Fibroblast of skin of left quadriceps (primary cell): ENCODE measurements at places on chromosomes 6 and 20.
A peak's percentile ranks its signal among the peaks of the same experiment; 100 is the strongest.

DNA sequence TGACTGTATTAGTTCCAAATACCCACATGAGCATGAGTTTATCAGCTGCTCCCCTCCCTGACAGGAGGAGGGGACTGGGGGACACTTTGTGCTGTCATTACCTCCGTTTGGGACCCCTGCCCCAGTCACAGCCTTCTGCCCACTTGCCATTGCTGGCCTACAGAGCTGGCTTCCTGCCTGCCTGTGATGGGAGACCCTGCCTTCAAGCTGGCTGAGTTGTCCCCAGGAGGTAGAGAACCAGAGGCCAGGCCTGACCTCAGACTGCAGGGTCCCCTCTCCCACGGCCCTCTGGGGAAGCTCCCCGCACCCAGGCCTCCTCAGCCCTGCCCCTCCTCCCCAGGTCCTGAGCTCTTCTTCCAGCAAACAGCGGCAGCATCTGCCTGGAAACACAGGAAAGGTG, 105.5 kb downstream of the JPH2 start:
- no peak for DNase-seq

DNA sequence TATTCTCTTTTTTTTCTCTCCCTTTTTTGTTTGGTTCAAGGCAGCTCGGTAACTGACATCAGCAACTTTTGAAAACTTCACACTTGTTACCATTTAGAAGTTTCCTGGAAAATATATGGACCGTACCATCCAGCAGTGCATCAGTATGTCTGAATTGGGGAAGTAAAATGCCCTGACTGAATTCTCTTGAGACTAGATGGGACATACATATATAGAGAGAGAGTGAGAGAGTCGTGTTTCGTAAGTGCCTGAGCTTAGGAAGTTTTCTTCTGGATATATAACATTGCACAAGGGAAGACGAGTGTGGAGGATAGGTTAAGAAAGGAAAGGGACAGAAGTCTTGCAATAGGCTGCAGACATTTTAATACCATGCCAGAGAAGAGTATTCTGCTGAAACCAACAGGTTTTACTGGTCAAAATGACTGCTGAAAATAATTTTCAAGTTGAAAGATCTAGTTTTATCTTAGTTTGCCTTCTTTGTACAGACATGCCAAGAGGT, 10.6 kb downstream of the HEY2 start:
- no peak for DNase-seq

- DNase-seq: no peak
Observed at GRCh38 chr6:105645958-105646357, 243.1 kb upstream of the PREP start.

DNA sequence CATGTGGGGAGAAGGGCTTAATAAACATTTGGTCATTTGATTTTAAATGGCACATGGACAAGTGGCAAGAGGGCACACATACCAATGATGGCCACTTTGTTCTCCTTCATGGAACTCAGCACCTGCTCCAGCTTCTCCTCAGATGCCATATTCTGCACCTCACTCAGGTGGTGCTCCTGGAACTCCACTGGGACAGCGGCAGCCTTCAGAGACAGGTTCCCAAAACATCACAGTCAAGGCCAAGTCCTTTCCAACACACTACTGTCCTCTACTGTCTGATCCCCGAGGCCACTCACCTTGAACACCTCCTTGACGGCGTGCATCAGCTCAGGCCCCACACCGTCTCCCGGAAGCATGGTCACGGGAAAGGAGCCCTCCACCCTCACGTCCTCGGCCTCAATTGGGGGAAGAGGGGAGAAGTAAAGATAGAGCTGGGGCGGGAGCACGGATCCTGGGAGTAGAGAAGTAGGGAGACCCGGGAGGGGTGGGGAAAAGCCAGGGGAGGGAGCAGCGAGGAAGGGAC, 591 bp downstream of the IDH3B start:
- no peak for DNase-seq

GRCh38 chr6:166460473-166461437, 78.0 kb upstream of the MPC1 start:
- no peak for DNase-seq

- no peak for DNase-seq
Observed at GRCh38 chr6:63560801-63561287, 11.4 kb upstream of the LOC128125822 start.

DNA sequence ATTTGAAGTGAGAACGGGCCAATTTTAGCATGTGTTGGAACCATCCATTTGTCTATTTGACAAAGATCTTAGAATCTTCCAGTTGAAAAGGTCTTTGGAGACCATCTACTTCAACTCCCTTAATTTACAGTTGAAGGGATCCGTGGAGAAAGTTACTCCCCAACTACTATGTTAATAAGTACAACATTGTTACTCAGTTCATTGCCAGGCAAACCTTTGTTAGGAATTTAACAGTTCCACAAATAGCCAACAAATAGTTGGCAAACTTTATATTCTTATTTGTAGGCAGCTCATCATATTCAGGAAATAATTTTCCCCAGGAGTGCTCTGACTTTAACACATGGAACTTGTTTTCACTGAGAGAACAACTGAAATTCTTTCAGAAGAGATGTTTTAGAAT, 81.0 kb upstream of the FLRT3 start:
- no peak for DNase-seq

GRCh38 chr6:17959302-17959701, 28.1 kb downstream of the KIF13A start:
- DNase-seq: no peak

DNA sequence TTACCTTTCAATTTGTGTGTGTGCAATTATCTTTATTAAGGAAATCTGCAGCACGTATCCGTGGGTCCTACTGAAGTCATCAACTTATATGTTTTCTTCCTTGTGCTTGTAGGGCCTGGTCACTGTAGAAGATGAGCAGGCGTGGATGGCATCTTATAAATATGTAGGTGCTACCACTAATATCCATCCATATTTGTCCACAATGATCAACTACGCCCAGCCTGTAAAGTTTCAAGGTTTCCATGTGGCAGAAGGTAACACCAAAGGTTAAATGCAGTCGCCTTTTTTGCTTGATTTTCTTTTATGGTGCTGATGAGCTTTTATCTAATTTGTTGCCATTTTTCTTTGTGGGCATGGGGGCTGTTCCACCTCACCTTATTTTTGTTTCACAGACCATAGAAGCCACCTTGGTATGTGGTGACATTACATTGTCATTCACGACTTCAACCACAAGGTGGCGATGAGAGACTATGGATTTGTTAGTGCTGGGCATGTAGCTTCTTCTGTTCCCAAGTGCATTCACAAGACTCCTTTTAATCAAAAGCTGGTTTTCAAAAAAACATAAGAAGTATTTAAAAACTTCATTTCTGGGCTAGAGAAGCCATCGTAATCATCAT, 106.5 kb upstream of the LAMP5 start:
- no peak for DNase-seq

GRCh38 chr20:17806739-17807441, 107.1 kb downstream of the BANF2 start:
- peak; percentile 53 for DNase-seq

GRCh38 chr20:32454164-32455145, 96.3 kb downstream of the ASXL1 start:
- DNase-seq: no peak

GRCh38 chr6:137036566-137037300, 8.0 kb downstream of the IL20RA start:
- DNase-seq: no peak

DNA sequence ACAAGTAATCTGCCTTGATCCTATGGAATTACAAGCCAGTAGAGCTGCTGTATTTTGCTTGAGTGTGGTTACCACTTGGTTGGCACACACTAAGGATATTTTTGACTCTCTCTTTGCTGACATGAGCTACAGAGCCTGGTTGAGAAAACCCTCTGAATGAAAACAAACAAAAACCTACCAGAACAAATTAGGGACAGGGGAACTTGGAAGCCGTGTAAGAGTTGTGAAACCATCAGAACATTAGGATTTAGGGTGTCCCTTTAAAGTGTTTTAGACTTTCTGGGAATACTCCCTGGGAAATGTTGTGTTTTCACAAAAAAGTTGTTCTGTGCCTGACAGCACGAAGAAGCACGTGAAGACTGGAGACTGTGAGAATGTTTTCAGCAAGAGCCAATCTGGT, 20.5 kb upstream of the PDE7B start:
- no peak for DNase-seq

- no peak for DNase-seq
Observed at GRCh38 chr6:121593011-121593641, 157.7 kb downstream of the GJA1 start.

- peak; percentile 22 for DNase-seq
Observed at GRCh38 chr20:52622081-52622480, 350.1 kb upstream of the TSHZ2 start.

- DNase-seq: no peak
Observed at GRCh38 chr6:106064756-106065155, 21.4 kb upstream of the PRDM1 start.

DNA sequence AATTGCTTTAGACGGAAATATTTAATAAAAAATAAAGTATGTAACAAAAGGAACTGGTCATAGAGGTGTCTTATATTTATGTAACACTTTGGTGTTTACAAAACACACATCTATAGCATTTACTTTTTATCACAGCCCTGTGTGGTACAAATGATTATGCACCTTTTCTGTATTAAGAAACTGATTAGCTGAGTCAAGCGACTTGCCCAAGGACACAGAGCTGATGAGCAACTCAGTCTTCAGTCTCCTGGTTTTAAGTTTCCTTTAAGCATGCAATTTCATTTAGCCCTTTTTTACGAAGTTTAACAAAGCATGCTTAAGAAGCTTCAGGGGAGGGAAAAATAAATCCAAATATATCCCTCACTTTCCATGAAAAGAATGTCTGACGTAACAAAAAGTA, 2.5 kb downstream of the DCDC2 start:
- no peak for DNase-seq

GRCh38 chr20:47638851-47639250, 137.2 kb downstream of the NCOA3 start:
- no peak for DNase-seq

DNA sequence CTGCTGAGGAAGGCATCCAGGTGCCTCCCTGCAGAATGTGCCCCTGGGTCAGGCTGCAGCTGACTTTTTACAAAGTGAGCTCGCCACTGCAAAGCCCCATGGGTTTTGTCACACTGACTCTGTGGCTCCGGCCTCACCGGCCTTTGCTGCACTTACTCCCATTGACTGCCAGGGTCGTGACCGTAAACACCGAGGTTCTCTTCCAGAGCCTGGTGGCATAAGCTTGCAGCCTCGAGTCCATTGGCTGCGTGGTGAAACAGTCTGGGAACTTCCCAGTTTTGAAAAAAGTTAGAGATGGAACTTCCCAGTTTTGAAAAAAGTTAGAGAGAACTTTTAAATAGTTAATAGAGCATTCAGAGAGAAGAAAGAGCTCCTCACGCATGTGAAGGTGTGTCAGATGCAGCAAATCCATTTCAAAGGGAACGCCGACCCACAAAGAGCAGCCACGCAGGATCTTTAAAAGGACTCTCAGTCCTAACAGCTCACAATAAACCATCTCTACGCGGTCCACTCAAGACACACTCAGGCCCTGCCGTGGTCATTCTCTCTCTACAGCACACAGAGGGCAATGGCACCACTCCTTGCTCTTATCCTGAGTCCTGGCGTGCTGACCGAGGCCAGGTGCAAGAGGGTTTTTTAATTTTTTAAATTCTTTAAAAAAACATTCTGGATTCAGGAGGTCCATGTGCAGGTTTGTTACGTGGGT, 12.8 kb downstream of the RAMACL start:
- no peak for DNase-seq

- peak; percentile 77 for DNase-seq
Observed at GRCh38 chr20:8414586-8415274, 282.7 kb downstream of the PLCB1 start.
